CD4-positive, alpha-beta T cell treated with Interleukin-15 for 4 hours (primary cell): ENCODE measurements at places on chromosomes 1 and 21.

DNA sequence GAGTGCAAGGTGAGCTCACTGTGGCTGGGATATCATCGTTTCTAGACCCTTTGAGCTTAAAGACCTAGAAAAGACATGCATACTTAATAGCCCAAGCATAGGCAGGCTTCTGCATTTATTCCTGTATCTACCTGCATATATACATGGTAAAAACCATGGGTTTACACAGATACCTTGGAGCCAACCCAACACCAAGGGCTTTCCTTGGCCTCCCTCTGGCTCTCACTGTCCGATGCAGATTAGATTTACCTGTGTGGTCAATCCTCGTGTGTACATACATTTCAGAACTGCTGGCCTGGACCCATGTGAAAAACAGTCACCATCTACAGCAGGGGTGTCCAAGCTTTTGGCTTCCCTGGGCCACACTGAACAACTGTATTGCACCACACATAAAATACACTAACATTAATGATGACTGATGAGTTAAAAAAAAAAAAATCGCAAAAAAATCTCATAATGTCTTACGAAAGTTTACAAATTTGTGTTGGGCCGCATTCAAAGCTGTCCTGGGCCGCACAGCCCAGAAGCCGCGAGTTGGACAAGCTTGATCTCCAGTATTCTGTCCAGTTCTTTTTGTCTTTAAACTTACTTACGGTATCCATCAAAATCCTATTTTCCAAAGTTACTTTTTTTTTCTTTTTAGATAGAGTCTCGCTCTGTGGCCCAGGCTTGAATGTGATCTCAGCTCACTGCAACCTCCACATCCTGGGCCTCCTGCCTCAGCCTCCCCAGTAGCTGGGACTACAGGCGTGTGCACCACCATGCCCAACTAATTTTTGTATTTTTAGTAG, 43.5 kb downstream of the WDR4 start:
- no peak for DNase-seq

GRCh38 chr1:78483903-78484302, 6.9 kb upstream of the PTGFR start:
- no peak for DNase-seq

- no peak for DNase-seq
Observed at GRCh38 chr1:45221716-45222115, 15.3 kb upstream of the ZSWIM5 start.

GRCh38 chr1:25944986-25945385, 38.8 kb upstream of the STMN1 start:
- no peak for DNase-seq

DNA sequence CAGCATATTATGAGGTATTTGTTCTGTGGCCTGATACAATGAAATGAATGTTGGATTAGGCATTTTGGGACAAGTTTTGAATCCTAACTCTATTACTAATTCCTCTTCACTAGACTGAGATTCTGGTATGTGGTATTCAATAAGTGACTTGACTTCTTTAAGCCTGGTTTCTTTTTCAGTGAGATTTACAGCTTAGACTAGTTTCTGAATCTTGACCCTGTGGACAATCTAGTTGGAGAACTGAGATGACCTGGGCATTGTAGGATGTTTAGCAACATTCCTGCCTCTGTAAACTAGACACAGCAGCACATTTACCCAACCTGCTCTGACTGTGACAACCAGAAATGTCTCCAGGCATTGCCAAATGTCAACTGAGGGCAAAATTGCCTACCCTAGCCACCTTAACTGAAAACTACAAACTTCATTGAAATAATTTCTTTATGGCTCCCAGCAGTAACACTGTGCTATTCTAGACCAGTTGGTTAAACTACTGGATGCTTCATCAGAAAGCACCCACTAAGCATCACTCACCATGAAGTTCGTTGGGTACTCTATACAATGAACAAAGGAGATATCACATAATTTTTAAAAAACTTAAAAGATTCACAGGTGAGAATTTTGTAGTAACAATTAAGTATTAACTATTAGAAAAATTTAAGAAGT, 16.8 kb downstream of the PTPRC start:
- no peak for DNase-seq

DNA sequence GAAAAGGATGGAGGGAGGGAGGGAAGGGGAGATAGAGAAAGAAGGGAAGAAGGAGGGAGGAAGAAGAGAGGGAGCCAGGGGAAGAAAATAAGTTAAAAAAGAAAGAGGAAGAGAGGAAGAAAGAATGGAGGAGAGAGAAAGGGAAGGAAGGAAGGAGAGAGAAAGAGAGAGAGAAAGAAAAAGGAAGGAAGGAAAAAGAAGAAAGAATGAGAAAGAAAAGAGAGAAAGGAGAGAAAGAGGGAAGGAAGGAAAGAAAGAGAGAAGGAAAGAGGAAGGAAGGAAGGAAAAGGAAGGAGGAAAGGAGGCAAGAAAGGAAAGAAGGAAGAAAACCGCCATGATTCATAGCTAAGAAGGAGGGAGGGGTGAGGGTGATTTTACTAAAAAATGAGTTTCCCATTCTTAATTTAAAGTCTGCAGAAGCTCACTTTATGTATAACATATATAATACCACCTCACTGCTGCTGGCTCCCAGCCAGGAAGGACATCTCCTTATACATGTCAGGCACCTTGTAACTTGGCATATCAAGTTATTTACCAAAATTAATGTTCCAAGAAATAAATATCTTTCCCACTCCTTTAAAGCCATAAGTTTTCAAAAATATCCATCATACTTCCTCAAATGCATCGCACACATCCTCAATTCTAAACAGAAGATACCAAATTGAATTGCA, 46.0 kb upstream of the OLIG2 start:
- no peak for DNase-seq

DNA sequence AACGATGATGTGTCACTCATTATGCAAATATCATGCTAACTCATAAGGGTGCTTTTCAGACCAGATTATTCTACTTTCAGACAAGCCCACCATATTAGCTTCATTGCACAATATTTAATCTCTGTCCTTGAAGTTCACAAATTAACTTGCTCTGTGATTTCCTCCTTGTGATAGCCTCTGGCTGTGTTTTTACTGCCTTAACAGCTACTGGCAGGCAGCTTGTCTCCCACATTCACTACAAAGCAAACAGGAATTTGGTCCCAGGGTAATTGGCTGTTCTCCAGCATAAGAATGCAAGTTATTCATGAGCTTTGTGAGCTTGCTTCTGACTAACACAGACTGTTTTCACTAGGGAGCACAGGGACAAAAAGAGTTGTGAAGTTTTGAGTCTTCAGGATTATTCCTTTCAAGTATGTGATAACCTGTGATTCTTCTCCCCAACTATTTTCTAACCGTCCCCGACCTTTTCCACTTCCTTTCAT, 87.9 kb upstream of the HMCN1 start:
- no peak for DNase-seq

GRCh38 chr1:109721042-109721441, 9.0 kb downstream of the GSTM5 start:
- no peak for DNase-seq

- DNase-seq, result no peak
Observed at GRCh38 chr1:25694167-25695007, 77.8 kb downstream of the MAN1C1 start.
